ENCODE measurements at places on chromosomes 11 and 22.

GRCh38 chr11:9506489-9507276 is 45.9 kb downstream of the ZNF143 start:
- DNase-seq: peak; percentile 62

GRCh38 chr11:108019870-108020540 is 11.3 kb downstream of the CUL5 start:
- DNase-seq: no peak

DNA sequence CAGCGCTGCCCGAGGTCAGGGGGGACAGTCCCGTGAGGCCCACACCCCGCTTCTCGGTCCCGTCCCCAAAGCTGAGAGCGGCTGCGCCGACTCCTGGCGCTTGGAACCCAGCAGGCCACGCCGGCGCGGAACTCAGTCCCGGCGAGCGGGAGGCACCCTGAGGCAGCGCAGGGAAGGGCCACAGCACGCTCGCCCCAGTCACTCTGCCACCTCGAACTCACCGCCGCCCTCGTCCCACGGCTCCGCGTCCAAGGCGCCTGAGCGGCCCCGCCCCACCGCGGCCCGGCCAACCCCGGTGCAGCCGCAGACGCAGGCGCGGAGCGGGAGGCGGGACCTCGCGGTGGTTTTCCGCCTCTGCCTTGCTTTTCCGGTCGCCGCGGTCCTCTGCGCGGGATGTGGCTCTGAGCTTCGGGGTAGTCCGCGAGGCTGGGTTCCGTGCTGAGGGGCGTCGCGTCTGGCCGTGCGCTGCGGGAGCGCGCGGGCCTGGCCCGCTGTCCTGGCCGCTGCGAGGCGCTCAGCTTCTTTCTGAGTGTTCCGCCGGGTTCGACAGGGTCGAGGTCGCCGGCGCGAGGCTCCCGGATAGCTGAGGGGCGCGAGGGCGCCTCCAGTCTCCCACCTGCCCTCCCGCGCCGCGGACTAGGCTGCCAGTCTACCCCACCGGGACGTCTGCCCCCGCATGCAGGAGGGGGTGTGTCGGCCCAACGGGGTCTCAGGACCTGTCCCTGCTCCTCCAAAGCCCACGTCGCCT is at the start of gene CDPF1:
Gene CDPF1 (minus strand): TSS at position 259 of the 748 bp plus-strand sequence. CDS start 2,009 bp downstream, outside the sequence.
- peak; percentile 78 for DNase-seq

GRCh38 chr11:84234011-84234410 is 947.8 kb upstream of the CCDC90B start:
- DNase-seq: no peak

GRCh38 chr22:38921120-38921519 is 36.3 kb upstream of the APOBEC3A start:
- DNase-seq: no peak

DNA sequence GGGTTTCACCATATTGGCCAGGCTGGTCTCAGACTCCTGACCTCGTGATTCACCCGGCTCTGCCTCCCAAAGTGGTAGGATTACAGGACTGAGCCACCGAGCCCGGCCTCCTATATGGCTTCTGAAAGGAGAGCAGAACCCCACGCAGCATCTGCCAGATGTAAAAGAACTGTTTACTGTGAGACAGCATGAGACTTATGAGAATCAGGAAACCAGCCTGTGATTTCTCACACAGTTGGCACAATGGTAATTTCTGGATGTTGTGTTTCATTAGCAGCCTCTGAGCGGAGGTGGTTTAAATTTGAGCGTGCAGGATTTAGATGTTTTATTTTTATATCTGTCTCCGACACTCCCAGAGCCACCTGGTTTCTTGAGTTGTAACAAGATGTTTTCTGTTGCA is 33.8 kb downstream of the CEP164 start:
- no peak for DNase-seq

GRCh38 chr11:19176629-19177186 is 25.1 kb downstream of the CSRP3 start:
- DNase-seq: no peak

GRCh38 chr11:60923326-60923725 is 934 bp upstream of the TMEM132A start:
- DNase-seq: no peak

DNA sequence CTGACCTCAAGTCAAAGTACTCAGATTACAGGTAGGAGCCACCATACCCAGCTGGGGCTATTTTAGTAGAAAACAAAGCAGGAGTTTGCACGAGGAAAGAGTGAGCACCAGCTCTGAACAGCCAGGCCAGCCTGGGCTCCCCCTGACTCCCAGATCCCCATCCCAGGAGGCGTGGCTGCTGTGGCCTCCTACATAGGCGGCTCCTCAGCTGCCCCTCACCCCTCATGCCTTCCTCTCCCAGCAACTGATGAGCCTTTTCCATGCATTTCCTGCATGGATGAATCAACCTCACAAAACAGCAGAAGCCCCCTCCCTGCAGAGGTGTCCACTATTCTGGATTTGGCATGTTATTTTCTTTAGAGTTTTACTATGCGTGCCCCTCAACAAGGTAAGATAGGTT is 10.5 kb upstream of the FLRT1 start:
- DNase-seq: no peak

DNA sequence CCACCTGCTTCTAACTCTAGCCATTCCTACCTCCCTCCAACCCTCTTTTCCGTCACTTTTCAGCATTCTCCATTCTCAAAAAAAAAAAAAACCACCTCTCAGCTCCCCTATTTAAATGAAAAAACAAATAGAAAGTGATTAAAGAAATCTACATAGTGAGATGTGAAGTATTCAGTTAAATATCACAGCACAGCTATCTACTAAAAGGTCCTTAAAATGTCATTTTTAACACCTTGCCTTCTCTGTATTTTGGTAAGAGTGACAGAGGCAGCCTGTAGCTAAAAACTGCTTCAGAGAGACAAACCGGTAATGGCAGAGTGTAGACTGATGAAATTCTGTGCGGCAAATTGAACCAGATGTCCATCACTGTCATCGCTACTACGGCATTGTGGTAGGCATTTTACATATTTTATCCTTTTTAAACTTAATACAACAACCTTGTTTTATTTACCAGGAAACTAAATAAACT is 346 bp upstream of the ALG9 start:
- DNase-seq: no peak

DNA sequence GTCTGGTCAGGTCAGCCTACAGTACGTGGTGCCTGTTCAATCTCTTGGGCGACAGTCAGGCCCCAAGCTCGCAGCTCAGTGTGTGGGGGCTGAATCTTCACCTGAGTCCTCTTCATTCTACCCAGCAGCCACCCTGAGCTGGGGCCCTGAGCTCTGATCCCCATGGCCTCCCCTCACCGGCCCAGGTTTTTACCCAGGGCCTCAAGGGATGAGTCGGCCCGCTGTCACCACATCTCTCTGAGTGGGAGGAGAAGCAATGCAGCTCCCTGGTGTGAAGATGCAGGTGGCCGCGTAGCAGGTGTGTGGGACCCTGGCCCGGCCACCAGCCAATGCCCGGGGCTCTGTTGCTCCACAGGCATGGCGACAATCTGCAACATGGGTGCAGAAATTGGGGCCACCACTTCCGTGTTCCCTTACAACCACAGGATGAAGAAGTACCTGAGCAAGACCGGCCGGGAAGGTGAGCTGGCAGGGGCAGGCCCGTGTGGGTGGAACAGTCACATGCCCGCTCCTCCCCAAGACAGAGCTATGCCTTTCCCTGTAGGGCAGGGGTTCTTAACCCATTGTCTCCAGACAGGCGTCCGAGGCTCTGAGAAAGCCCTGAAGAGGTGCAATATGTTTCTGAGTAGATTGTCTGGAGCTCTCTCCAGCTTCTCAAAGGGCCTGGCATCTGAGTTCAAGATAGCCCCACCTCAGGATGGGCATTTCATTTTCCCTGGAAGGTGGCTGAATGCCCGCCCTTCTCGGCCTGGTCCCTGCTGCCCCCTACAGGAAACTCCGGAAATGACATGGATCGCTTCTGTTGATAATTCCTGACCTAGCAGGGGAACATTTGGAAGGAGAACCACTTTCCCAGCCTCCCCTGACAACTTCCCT is 26.9 kb downstream of the POLR3H start:
- peak; percentile 70 for DNase-seq

GRCh38 chr11:5247472-5248192 is 2.0 kb downstream of the HBG1 start:
- no peak for DNase-seq

DNA sequence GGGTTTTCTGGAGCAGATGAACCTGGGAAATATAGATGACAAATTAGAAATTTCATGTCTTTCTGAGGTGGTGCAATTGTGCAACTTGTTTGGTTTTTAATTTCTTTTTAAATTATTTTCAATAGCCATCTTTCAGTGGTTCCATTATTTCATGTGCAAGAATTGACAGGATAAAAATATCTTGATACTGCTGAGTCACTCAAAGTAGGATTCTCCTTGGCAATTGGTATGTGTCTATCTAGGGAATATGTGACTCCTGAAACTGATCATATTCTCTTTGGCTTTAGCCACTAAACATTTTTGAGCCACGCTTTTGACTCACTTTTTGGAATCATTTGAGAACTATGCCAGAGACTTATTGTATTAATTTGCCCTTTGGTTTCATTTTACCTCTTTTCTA is 331.5 kb downstream of the KCNA4 start:
- DNase-seq: no peak

GRCh38 chr11:36258730-36259360 is 30.4 kb downstream of the COMMD9 start:
- DNase-seq: peak; percentile 46

GRCh38 chr11:217704-218103 is 10.2 kb downstream of the RIC8A start:
- DNase-seq: no peak

- DNase-seq: no peak
Observed at GRCh38 chr11:74370123-74370522, 28.1 kb downstream of the PGM2L1 start.

GRCh38 chr22:29726512-29727130 is 6.8 kb downstream of the CABP7 start:
- no peak for DNase-seq

DNA sequence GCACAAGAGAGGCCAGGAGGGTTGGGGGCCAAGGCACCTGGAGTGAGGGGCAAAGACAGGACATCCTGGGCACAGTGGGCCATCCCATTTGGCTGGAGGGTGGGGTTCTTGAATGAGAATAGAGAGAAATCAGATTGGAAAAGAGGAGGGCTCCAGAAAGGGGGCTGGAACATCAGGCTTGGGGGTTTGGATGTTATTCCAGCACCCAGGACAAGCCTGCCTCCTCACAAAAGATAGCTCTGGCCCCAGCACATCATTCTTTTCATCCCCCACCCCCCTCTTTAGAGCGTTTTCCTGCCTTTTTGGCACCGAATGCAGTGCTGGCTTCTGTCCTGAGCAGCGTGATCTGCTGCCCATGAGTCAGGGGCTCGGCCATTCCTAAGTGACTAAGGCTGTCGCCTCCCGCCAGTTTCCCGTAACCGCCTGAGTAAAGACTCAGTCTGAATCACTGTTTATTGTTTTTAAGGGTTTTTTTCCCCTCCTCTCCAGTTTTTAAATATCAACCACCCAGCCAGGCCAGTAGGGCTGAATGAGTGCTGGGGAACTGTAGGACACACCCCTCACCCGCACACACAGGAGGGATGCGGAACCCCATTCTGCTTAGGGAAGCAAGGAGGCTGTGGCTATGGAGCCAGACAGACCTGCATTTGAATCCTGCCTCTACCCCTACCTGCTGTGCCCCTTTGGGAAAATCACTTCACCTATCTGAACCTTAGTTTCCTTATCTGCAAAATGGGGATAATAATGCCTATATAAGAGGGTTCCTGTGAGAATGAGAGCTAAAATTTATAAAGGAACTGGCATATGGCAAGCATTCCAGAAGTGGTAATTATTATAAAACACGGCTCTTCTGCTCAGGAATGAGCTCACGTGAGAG is 32.4 kb upstream of the NAV2 start:
- DNase-seq: no peak

- DNase-seq: no peak
Observed at GRCh38 chr11:965206-965775, 39.6 kb downstream of the AP2A2 start.

DNA sequence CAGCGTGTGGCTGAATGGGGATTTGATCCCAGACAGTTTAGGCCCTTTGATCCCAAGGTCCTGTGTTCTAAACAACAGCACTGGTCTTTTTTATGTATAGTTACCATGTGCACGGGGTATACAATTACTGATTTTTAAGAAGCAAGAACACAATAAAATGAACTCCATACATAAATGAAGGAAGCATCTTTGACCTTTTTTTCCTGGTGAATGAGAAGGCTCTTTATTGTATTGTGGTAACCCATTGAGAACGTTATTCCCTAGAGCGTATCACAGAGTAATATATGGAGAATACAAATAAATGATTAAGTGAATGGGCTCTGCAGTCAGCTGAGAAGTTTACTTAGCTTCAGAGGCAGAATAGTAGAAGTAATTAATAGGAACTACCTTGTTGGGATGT is 563.6 kb downstream of the NTM start:
- no peak for DNase-seq

- DNase-seq: no peak
Observed at GRCh38 chr11:109785714-109786113, 307.5 kb upstream of the ZC3H12C start.

DNA sequence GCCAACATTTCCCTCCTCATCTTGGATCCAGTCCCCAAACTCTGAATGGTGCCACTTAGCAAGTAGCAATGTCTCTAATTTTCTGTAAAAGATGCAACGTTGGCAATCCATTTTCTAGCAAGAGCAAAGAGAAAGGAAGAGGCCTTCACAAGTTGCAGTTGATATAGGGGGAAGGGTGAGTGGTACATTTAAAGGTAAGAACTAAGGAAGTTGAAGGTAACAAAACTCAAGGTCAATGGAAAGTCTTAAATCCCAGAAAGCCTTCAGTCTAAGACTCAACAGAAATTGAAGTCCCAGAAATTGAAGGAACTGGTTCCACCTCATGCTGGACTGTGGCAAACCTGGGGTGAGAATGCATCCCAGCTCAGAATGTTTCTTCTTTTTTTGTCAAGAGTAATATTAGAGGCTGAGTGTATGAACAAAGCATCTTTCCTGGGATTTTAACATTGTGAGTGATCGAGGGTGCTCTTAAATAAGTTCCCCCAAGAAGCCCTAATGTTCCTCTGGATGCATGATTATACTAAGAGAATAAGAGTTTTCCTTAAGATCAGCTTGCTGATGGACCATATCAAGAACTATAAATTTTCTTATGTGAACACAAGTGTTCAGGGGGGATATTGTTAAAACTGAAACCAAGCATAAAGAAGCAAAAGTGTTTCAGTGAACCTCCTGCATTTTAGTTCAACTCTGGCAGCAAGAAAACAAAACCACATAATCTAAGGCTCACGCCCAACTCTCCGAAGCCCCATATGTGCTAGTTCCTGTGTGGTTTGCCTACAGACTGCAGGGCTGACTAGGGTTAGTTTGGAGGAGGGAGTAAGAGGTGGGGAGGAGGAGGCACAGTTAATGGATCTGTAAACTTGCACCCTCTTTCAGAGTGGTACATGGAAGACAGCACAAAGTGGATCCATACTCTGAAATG is at the start of gene GRAP2:
Gene GRAP2 (plus strand): TSS at position 779 of the 922 bp plus-strand sequence. CDS start 46,023 bp downstream, outside the sequence.
- no peak for DNase-seq

DNA sequence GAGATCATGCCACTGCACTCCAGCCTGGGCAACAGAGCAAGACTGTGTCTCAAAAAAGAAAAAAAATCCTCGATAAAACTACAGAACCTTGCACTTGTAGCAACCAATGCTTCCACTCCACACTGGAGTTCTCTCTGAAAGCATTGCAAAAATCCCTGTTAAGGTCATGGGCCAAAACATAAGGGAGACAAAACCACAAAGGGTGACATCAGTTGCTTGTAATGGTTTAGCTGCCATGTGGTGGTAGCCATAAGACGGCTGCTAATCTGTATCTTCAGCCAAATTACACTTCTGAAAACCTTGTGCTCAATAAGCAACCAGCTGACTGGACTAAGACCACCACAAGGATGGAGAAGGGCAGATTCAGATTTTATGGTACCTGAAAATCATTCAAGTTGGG is 20.6 kb upstream of the TPH1 start:
- DNase-seq: no peak

GRCh38 chr11:134578807-134579723 is 167.0 kb upstream of the B3GAT1 start:
- no peak for DNase-seq

- no peak for DNase-seq
Observed at GRCh38 chr11:115080923-115081680, 402.8 kb downstream of the NXPE2 start.
